ENCODE measurements at places on chromosomes 11 and 22. TPM values are rescaled to one million over a fixed set of nuclear protein-coding genes. Genes with fewer than 3 reads are reported as not detected.

MPEG1 gene
- 23.5 TPM for total RNA-seq

FBLN1 gene
- 123 TPM for total RNA-seq

ARHGAP8 gene
- total RNA-seq, result 1.1 TPM

FAM180B gene
- 0.36 TPM for total RNA-seq

LGALS12 gene
- 5.4 TPM for total RNA-seq

ASPHD2 gene
- 1.6 TPM for total RNA-seq

ZP1 gene
- total RNA-seq, result not detected

CCDC34 gene
- 3.9 TPM for total RNA-seq

OR52I1 gene
- not detected for total RNA-seq

- H3K36me3 ChIP-seq, result no peaks in the 10 kb centered on the region
- H3K4me3 ChIP-seq, result peak overlapping the region; percentile 69
- peak; percentile 71 for DNase-seq
- H3K27me3 ChIP-seq, result no peaks in the 10 kb centered on the region
- peak overlapping the region; percentile 100 for H3K27ac ChIP-seq
- H3K4me1 ChIP-seq, result peaks cover 50% of the 10 kb centered on the region
These were observed 81.5 kb upstream of the PPARA start for GRCh38 chr22:46068593-46069491.

GRCh38 chr11:134445601-134446325, 33.7 kb upstream of the B3GAT1 start:
- H3K36me3 ChIP-seq, result no peaks in the 10 kb centered on the region
- peak; percentile 33 for DNase-seq
- H3K27me3 ChIP-seq, result peaks cover 4% of the 10 kb centered on the region

DNA sequence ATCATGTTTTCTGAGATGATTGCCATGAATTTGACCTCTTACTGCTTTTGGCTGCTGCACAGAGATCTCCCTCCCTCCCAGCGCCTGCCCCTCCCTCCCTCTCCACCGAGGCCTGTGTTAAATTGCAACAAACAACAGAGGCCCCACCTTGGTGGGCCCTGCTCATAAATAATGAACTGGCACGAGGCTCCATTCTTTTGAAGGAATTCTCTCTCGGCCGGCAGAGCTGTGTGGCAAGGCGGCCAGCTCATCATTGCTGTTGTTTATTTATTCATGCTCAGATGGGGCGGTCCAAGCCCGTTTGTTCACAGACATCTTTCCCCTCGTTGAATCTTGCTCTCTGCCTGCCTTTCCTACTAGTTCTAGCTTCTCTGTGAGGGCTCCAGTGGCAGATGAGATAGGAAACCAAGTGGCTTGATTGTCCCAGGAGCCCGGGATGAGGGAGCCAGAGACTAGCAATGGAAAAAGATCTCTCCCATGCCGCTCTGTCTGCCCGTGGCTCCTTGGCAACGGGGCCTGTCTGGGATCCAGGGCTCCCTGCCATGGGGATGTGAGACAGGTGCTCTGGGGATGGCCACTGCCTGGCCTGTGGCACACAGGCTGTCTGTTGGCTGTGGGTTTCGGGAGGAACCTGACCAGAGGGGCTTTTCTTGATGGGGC, 192.6 kb downstream of the DSCAML1 start:
- H3K27me3 ChIP-seq, result no peaks in the 10 kb centered on the region
- DNase-seq, result peak; percentile 55
- no peak overlapping the region for H3K27ac ChIP-seq
- no peaks in the 10 kb centered on the region for H3K4me1 ChIP-seq

DNA sequence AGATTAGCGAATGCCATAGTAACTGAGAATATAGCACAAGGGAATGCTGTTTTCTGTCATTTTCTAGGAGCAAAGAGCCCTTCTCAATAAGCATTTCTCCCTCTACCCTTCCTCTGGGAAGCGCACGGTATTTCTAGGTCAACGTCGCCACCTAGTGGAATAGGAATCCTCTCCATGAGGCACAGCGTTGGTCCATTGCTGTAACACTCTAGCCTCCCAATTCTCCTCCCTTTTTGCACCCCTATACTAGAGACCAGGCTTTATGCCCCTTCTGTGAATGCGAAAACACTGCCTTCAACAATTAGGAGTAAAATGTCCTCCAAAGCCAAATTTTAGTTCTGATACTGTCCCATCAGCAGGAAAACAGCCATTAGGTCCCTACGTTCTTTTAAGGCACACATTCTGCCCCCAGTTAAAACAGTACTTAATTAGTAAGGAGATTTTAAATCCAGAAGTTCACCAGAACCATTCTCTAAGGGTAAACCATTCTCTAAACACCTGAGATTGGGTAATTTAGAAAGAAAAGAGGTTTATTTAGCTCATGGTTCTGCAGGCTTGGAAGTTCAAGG, 12.8 kb upstream of the HYLS1 start:
- no peak overlapping the region for H3K4me3 ChIP-seq
- peak; percentile 69 for DNase-seq
- H3K27ac ChIP-seq, result no peak overlapping the region
- no peaks in the 10 kb centered on the region for H3K27me3 ChIP-seq
- no peaks in the 10 kb centered on the region for H3K36me3 ChIP-seq
- H3K4me1 ChIP-seq, result no peaks in the 10 kb centered on the region

DNA sequence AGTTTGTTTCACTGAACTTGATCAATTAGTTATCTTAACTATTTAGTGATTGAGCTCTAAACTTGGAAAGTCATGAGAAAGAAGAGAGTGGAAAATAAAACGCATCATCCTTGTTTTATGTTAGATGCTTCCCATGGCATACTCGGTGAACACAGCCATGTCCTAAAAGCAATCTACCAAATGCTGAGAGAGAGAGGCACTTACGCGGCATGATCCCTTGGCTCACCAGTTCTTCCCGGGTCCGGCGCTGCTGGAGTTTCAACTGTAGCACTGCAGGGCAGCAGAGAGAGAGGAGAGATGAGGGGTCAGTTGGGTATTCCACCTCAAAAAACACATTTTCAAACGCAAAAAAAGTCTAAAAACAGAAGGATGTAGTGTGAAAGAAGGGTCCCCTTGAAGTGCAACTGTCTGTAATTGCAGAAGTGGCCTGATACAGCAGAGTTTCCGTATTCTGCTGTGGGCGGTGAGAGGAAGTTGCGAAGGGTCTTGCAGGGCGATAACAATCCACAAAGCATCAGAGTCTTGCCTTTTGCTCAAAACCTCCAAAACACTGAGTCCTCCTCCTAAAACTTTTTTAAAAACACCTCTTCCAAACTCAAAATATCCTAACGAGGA, 92.7 kb downstream of the SGSM3 start:
- H3K4me1 ChIP-seq, result peaks cover 1% of the 10 kb centered on the region
- H3K4me3 ChIP-seq, result no peak overlapping the region
- H3K27ac ChIP-seq, result no peak overlapping the region
- no peaks in the 10 kb centered on the region for H3K36me3 ChIP-seq
- H3K27me3 ChIP-seq, result no peaks in the 10 kb centered on the region

- no peak overlapping the region for H3K27ac ChIP-seq
- no peaks in the 10 kb centered on the region for H3K27me3 ChIP-seq
- DNase-seq, result peak; percentile 78
- H3K36me3 ChIP-seq, result no peaks in the 10 kb centered on the region
- H3K4me3 ChIP-seq, result no peak overlapping the region
These were observed 89.2 kb upstream of the CRTAM start for GRCh38 chr11:122749005-122749687.

- H3K36me3 ChIP-seq, result no peaks in the 10 kb centered on the region
- H3K4me3 ChIP-seq, result no peak overlapping the region
- no peaks in the 10 kb centered on the region for H3K4me1 ChIP-seq
- H3K27ac ChIP-seq, result no peak overlapping the region
- DNase-seq, result no peak
These were observed 197.7 kb downstream of the CASP12 start for GRCh38 chr11:104700609-104701008.

DNA sequence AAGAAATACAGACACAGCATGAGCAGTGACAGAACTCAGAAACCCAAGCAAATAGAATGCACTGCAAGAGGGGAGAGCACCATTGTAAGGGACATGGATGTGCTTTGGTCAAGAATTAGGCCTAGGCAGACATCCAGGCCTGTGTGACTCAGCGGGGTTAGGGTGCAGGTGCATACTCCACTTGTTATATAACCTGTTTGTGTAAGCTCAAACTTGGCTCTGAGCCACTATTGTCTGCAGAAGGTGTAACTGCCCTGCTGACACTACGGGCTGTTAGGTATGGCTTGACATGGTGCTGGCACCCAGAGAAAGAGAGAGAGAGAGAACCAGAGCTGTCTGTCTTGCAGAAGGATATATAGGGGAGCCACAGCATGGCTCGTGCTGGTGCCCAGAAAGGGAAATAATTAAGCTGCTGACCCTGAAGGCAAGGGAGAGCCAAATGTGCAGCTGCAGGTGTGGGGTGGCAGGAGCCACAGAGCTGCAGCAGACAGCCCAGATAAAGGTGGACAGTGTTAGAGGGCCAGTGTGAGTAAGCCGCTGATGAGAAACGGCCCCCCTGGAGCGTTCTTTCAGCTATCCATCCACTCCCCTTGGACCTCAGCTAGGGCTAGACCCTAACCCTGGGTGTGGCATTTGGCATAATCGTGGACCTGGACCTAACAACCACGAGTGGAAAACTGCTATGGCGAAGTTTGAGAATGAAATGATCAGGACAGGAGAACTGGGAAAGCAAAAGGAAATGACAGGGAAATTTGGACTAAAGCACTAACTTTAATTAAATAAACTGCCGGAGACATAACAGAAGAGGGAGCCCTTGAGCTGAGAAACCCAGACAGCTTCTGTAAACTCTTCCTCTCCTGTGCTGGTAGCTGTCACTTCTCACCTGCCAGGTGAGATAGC, 253.0 kb upstream of the CCDC179 start:
- H3K27ac ChIP-seq, result no peak overlapping the region
- no peak for DNase-seq

- DNase-seq, result peak; percentile 81
- H3K27ac ChIP-seq, result no peak overlapping the region
- no peaks in the 10 kb centered on the region for H3K4me1 ChIP-seq
- H3K27me3 ChIP-seq, result no peaks in the 10 kb centered on the region
- H3K36me3 ChIP-seq, result no peaks in the 10 kb centered on the region
These were observed 23.9 kb upstream of the PANX2 start for GRCh38 chr22:50146439-50147238.

DNA sequence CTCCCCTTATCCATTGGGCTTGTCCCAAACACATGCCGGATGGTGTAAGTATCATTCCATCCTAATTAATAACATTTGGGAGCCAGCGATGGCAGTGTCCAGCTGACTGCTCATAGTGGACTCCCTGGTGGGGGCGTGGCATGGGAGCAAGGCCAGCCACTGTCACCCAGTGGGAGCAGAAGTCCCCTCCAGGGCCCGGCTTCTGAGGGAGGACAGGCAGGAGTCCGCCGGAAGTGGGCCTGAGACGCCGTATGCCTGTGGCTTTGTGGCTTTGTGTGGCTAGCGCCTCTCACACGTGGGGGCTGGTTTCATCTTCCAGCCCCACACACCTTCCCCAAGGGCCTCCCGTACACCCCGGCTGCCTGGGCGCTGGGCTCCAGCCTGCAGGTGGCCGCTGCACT, 124.5 kb downstream of the KCNQ1 start:
- H3K4me1 ChIP-seq, result no peaks in the 10 kb centered on the region
- DNase-seq, result peak; percentile 60
- no peaks in the 10 kb centered on the region for H3K27me3 ChIP-seq
- H3K27ac ChIP-seq, result no peak overlapping the region
- no peak overlapping the region for H3K4me3 ChIP-seq

GRCh38 chr11:3669742-3670183, 1.4 kb downstream of the CHRNA10 start:
- H3K4me1 ChIP-seq, result no peaks in the 10 kb centered on the region
- DNase-seq, result no peak
- no peak overlapping the region for H3K4me3 ChIP-seq

DNA sequence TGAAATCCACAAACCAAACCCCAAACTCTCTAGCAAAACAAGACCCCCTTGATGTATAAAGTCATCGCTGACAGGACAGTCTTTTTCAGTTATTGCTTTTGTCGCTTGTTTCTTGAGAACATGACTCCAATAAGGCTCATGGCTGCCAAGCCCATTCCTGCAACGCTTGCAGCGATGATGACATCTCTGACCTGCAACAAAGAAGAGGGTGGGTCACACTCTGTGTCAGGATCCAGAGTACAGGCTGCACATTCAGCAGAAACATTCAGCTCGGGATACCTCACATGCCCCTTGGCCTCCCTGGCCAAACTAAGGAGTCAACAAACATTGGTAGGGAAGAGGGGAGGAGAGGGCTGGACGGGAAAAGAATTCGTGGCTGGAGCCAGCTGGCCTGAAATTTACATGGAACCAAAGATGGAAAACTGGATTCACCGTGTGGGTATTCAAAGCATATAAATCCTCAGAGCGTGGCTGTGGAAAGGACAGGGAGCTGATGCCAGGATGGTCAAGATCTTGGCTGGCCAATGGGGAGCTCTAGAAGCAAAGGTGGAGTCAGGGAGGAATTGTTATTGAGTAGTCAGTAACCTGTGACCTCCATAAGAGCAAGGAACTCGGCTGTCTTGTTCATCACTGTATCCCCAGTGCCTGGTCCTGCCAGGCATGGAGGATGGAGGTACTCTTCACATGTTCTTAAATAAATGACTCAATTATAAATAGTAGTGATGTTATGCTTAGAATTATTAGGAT, 11.8 kb upstream of the PLAAT2 start:
- peaks cover 23% of the 10 kb centered on the region for H3K4me1 ChIP-seq
- peak; percentile 83 for DNase-seq
- H3K27ac ChIP-seq, result peak overlapping the region; percentile 85

- H3K27ac ChIP-seq, result no peak overlapping the region
- H3K4me3 ChIP-seq, result no peak overlapping the region
- H3K36me3 ChIP-seq, result no peaks in the 10 kb centered on the region
- no peak for DNase-seq
These were observed 525.6 kb downstream of the INSC start for GRCh38 chr11:15640318-15640717.

GRCh38 chr11:108364159-108364558, 103.2 kb downstream of the C11orf65 start:
- H3K36me3 ChIP-seq, result no peaks in the 10 kb centered on the region
- no peaks in the 10 kb centered on the region for H3K4me1 ChIP-seq
- DNase-seq, result no peak
- H3K27ac ChIP-seq, result no peak overlapping the region
- no peaks in the 10 kb centered on the region for H3K27me3 ChIP-seq

DNA sequence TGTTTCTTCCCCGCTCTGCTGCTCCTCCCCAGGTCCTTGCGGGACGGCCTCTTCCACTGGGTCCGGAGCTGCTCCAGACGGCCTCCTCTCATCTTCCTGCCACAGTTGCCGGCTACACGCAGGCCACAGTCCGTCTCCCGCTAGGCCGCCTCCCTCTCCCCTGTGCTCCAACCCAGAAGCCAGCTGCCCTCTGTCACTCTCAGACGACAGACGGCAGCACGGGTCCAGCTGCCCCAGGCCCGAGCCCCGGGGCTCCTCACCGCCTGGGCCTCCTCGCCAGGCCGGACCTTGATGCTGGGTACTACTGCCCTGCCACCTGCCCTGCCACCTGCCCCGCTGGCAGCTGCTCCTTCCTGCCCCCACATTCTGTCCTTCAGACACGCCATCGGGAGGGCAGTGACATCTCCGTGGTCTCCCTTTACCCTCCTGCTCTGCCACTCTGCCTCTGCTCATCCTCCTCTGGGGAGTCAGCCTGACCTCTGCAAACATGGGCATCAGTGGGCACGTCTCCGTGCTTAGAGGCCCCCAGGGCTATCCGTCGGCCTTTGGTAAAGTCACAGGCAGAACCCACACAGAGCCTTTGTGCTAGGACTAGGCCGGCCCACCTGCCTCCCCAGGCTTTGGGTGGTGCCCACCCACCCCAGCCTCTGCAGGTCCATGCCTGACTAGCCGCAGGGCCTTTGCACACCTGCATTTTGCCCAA, 43.1 kb upstream of the TH start:
- H3K27me3 ChIP-seq, result no peaks in the 10 kb centered on the region
- no peak overlapping the region for H3K27ac ChIP-seq
- no peak overlapping the region for H3K4me3 ChIP-seq
- peak; percentile 35 for DNase-seq
